NCI-H2081 (cell line): ENCODE measurements at places on chromosomes 7 and 10.
A peak's percentile ranks its signal among the peaks of the same experiment; 100 is the strongest.

DNA sequence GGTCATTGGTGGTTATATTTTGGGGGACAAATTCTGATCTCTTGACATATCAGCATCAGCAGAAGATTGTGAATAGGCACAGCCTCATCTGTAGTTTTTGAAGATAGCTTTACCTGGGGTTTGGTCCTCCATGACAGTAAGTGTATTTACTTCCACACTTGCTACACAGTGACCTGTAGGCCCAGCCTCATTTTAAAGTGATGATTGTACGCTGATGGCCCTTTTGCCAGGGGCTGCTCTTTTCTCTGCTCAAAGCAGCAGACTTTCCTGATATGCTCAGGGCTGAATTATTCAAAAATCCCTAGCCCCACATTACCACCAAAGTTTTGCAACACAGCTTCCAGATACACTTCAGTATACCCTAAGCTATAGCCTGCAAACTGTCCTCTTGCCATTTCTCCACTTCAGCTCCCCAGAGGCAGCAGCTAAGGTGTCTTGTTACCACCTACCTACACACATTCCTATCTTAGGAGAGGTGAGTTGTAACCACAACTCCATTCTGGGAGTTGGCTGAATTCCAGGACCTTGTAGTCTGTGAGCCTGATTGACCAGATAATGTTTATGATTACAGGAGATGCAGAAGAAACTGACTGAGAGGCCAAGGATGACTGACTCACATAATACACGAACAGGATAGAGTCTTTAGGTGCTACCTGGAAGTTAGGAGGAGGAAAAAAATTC lies 6.0 kb downstream of the ASB4 start:
- no peak for DNase-seq

DNA sequence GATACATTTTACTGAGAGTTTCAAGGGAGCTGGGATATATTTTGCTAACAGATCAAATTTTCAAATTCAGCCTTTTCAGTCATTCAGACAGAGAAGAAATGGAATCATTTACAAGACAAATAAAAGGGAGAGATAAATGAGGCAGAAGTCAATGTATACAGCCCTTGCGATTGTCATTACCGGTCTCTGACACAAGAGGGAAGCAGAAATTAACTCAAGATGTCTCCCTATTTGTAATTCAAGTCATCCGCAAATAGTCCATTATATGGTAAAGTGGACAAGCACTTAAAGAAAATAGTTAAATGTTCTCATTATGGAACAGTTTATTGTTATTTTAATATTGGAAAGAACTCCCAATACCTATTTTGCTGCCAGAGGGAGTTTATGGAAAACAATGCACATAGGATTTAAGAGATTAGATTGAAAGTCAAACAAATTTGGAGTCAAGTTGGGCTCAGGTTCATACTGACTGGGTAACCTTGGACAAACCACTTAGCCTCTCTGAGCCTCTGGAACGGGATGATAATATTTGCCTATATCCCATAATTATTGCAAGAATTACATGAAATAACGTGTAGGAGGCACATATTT lies 89.3 kb upstream of the PRKCQ start:
- DNase-seq = peak; percentile 30

GRCh38 chr7:22090512-22090911 lies 144.8 kb upstream of the CDCA7L start:
- no peak for DNase-seq

DNA sequence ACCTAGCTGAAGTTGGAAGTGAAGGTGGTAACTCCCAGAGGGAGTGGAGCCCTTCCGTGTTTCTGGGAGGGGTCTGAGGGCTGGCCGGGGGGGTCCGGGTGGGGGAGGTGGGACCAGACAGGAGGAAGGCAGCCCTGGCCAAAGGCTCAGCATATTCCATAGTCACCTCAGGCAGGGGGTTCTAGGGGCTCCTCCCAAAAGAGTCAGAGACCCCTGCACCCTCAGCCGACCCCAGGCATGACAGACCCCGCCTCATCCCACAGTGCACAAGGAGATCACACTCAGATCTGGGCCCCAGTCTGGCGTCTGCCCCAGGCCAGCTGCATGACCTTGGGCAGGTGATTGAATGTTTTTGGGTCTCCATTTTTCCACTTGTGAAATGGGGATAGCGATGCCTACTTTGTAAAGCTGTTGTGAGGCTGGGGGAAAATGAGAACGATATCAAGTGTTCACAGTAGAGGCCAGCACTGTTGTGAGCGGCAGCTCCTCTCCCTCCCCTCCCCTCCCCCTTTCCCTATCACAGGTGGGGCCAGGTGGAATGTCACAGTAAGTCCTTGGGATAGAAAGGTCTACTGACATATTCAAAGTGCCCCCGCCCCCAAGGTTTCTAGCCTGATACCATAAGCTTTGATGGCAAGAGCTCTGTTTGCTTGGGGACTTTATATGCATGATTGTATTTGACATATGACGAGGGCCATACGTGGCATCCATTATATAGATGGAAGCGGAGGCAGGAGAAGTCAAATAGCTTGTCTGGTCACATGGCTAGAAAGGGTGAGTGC lies 33.3 kb downstream of the DNAJB12 start:
- DNase-seq = no peak

DNA sequence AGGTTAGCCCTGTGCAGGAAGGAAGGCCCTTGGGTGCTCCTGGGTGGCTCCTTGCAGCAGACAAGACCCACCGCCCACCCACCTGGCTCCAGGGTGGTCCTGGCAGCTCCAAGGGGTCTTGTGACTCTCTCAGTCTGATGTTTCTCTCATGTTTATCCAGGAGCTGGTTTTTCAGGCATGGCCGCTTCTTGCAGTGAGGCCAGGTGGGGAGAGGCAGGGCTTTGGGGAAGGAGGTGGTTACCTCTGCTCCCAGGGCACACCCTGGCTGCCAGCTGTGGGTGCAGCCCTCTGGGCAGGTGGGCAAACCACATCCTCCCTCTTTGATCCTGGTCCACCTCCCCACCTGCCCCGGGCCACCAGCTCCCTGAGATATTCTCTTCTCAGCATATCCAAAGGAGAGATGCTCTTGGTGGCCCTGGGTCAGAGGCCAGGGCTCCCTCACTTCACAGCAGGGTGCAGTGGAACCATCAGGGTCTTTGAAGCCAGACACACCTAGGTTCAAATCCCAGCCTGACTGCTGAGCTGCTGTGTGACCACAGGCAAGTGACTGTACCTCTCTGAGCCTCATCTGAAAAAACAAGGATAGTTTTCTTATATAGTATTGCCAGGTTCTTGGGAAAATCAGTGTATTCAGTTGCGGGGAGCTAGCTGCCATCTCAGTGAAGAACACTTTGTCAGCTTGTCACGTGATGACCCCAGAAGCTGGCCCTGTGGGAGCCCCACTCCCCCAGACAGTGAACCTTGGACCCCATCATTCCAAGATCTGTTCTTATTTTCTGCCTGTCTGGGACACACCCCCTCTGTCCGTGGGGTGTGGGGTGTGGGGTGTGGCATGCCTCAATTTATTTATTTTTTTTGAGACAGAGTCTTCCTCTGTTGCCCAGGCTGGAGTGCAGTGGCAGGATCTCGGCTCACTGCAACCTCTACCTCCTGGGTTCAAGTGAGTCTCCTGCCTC lies 11.5 kb downstream of the GTF2IRD1 start:
- no peak for DNase-seq

GRCh38 chr10:44463511-44464121 lies 78.7 kb upstream of the CXCL12 start:
- no peak for DNase-seq

DNA sequence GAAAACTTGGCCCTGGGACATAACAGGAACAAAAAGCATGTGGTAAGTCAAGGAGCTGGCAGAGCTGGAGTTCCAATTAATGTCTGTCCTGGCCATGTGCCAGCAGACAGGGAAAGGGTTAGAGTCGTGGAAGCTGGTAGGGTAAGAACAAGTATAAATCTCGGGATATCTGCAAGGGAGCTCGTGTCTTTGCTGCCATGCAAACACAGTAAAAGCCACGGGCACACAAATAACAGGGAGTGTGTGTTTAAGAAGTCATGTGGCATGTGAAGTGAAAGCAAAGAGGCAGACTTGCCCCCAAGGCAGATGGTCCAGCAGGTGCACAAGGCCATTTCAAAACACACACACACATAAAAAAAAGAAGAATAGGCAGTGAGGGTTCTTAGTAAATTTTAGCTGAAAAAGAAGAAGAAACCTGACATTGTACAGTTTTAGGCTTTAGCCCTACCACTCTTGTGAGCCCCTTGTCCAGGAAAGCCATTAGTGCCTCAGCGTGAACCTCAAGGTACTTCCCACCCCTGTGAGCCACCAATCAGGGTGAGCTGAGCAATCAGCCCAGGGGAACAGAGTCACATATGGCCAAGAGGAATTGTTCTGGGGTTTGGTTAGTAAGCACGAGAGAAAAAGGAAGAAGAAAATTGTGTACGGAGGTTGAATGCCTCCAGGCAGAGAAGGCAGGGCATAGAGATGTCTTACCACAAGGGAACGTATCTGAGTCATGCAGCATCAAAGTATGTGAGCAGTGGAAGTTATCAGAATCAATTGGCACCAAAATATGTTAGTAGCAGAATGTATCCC lies 32.8 kb upstream of the ARHGAP12 start:
- peak; percentile 52 for DNase-seq

GRCh38 chr7:139886206-139886605 lies 57.1 kb downstream of the TBXAS1 start:
- DNase-seq = no peak

- DNase-seq = no peak
These were observed 2.9 kb downstream of the PKD2L1 start for GRCh38 chr10:100327007-100327717.

GRCh38 chr10:34551295-34551694 lies 263.8 kb downstream of the PARD3 start:
- DNase-seq = no peak

- no peak for DNase-seq
These were observed 116.1 kb upstream of the PARD3 start for GRCh38 chr10:34931216-34931615.

- no peak for DNase-seq
These were observed 237.5 kb upstream of the HPS1 start for GRCh38 chr10:98684019-98684899.

DNA sequence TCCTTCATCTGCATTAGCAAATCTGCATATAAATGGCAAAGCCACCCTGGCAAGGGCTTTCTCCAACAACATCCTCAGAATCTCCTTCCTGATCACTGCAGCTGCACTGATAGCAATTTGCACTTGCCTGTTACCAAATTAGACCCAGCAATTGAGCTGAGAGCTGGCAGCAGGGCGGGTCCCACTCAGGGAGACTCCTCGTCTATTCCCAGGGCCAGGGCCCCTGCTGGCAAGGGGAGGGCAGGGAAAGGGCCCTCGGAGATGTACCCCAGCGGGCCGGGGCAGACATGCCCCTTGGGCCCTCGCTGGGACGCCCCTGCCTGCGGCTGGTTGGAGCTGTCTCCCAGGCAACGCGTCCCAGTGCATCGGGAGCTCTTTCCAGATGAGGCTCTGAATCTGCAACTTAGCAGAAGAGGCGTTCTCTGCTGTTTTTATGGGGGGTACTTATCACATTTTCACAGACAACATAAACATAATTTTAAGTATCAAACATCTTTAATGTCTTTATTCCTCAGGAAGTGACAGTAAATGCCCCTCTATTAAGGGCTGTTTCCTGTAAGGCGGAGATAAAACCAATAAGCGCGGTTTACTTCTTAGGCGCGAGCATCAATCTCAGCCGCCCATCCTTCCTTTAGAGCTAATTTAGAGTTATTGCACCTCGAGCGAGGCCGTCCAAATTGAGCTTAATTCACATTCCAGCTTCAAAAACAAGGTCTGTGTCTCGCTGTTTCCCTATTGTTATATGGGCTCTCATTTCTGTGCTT lies 249.0 kb upstream of the PPP2R2D start:
- DNase-seq = no peak

DNA sequence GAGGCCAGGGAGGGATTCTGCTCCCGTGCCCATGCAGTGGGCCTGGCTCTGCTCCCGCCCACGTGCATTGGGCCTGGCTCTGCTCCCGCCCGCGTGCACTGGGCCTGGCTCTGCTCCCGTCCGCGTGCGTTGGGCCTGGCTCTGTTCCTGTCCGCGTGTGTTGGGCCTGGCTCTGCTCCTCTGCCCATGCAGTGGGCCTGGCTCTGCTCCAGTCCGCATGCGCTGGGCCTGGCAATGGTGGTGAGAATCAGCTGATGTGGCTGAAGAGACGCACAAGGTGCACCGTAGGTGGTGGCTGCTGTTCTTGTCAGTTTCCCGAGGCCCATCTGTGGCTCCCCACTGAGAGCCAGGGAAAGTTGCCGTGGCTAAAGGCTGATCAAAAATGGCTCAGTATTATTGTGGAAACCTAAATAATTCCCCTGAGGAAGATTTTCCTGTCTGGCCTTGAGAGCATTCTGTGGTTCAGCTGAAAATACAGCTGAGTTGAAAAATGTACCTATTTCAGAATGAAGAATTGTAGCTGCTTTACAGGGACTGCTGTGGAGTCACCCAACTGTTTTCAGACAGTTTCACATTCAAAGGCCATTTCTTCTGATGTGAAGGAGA lies 572.4 kb downstream of the GLRX3 start:
- DNase-seq = no peak
